Stimulated activated CD4-positive, alpha-beta T cell treated with anti-CD3 and anti-CD28 coated beads, Interleukin-1b, Interleukin-23, amount 100 ng/mL, for 4 hours (primary cell): ENCODE measurements at places on chromosomes 1 and 21.

DNA sequence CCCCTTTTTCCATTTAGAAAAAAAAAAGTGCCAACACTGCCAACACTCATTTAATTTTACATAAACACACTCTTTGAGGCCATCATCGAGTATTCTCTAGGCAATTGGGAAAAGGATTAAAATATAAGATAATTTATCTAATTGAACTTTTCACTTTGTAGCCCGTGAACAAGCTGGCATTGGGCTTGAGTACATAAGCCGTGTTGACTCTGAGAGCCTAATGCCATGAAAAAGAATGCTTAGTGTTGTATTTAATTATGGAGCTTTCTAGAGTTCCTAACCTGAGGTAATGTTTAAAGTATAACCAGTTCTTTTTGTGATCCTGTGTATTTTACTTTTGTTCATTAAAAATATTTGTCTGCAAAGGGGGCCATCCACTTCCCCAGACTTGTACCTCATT is 193.8 kb downstream of the LYPLAL1 start:
- DNase-seq, result no peak

DNA sequence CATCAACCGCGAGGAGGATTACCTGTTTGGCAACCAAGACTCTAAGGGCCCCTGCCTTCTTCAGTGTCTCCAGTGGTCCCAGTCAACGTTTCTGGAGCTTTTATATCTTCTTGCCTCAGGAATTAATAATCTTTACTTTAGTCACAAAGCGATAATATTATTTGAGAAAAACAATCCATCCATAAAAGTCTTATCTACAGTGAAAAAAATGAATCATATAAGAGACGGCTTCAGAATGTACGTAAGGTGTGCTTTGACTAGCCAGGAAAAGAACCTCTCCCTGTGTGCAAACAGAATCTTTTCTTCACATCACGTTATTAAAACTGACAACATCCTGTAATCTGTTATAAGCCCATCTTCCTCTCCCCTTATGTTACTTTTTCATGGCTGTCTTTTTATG is at the start of gene REG4:
Gene REG4 (minus strand): TSS at position 74 of the 400 bp plus-strand sequence. CDS start 2,691 bp downstream, outside the sequence.
- no peak for DNase-seq

DNA sequence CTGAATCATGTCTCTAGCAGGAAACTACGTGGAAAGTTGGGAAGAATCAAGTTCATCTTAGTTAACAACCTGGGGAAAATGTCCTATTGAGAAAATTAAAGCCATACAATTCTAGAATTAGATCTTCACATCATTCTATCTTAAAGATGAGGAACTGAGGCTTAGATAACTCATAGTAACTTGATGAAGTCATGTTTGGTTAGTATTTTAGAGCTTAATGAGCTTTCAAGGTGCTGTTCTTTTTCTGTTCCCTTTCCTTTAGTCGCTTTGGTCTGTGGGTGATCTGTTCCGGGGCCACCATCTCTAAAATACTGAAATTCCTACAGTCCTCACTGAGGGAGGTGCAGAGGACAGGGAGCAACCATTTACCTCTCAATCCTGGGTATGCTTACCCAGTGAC is 4.3 kb upstream of the GLUL start:
- no peak for DNase-seq

DNA sequence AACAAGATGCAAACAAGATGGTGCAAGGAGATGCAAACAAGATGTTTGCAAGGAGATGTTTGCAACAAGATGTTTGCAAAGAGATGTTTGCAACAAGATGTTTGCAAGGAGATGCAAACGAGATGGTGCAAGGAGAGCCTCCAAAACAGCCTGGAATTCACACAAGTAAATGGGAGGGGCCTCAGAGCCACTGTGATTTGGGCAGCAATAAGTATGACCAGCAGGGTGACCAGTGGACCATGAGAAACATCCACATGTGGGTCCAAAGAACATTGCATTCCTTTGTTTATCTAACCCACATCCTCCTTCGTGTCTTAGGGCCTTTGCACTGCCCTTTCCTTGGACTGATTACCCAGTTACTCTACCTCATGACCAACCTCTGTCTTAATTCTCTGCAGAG is 162.9 kb downstream of the PLPP3 start:
- no peak for DNase-seq
